Activated CD4-positive, alpha-beta T cell treated with anti-CD3 and anti-CD28 coated beads, Interleukin-2, amount 50 U/mL, for 48 hours (primary cell): ENCODE measurements at places on chromosomes 11 and 22.

- no peak for DNase-seq
These were observed 54.8 kb downstream of the PTPRJ start for GRCh38 chr11:48034926-48035871.

GRCh38 chr11:68498321-68498720 is 37.8 kb downstream of the PPP6R3 start:
- no peak for DNase-seq

- DNase-seq, result no peak
These were observed 21.0 kb downstream of the DCUN1D5 start for GRCh38 chr11:103071008-103071407.

GRCh38 chr11:36719358-36720107 is 121.5 kb upstream of the RAG2 start:
- no peak for DNase-seq

DNA sequence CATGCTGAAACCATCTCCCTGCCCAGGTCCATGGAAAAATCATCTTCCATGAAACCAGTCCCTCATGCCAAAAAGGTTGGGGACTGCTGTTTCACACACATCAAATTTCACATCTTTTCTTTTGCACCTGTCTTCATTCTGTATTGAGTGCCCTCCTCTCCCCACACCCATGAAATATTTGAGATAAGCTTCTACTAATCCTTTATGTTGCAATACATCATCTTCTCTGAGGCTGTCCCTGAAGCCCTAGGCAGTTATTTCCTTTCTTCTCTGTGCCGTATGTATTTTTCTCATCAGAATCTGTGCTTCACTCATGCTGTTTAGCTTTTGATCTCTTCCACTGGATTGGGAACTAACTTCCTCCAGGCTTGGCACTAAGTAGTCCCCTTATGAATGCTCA is 40.0 kb upstream of the RRM1 start:
- no peak for DNase-seq

DNA sequence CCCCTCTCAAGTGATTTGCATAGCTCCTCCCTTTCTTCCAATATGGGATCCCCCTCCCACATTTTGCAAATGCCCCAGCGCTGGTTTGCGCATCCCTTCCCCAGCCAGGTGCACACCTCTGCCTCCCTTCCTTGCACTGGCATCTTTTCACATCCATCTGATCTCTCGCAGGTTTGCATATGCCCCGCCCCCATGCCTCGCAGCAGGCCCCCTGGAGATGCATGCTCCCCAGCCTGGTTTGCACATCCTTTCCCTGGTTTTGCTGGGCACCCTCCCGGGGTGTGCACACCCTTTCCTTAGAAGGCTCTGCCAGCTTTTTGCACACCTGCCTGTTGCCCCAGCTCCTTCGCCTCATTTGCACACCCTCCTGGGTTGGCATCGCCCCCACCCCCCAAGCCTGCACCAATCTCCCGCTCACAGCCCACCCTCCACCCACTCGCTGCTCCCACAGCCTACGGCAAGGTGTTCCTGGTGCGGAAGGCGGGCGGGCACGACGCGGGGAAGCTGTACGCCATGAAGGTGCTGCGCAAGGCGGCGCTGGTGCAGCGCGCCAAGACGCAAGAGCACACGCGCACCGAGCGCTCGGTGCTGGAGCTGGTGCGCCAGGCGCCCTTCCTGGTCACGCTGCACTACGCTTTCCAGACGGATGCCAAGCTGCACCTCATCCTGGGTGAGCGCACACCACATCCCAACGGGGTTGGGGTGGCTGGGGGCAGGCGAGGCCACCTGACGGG is 917 bp downstream of the RPS6KA4 start:
- peak; percentile 47 for DNase-seq

DNA sequence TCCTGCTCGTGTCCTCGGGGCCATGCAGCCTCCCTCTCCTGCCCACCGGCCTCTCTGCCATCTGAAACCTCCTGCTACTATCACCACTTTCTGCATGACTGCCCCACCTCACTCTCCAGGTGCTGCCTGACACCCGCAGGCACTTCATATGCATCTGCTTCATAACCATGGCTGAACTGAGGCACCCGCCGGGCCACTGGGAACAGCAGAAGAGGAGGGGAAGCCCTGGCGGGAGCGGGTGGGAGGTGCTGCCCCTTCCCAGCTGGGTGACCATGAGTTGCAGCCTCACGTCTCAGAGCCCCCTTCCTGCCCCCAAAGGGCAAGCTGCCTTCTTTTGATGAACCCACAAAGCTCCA is 21.7 kb upstream of the PICK1 start:
- DNase-seq, result no peak

DNA sequence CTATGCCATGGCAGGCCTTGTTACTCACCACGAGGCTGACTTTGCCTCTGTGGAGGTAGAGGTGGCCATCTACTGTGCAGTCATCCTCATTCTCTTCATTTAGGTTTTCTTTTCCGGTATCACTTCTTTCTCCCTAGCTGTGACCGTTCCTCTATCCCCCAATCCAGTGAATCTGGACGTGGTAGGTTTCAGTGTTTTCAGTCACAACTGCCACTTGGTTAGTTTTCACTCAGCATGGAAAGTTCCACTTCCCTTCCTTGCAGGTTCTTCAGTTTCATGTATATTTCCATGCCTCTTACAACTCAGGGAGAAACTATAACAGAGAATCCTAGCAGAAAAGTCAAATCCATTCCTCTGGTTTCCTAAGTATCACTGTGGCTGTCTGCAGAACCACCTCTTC is 1.9 kb downstream of the HPS4 start:
- peak; percentile 21 for DNase-seq

DNA sequence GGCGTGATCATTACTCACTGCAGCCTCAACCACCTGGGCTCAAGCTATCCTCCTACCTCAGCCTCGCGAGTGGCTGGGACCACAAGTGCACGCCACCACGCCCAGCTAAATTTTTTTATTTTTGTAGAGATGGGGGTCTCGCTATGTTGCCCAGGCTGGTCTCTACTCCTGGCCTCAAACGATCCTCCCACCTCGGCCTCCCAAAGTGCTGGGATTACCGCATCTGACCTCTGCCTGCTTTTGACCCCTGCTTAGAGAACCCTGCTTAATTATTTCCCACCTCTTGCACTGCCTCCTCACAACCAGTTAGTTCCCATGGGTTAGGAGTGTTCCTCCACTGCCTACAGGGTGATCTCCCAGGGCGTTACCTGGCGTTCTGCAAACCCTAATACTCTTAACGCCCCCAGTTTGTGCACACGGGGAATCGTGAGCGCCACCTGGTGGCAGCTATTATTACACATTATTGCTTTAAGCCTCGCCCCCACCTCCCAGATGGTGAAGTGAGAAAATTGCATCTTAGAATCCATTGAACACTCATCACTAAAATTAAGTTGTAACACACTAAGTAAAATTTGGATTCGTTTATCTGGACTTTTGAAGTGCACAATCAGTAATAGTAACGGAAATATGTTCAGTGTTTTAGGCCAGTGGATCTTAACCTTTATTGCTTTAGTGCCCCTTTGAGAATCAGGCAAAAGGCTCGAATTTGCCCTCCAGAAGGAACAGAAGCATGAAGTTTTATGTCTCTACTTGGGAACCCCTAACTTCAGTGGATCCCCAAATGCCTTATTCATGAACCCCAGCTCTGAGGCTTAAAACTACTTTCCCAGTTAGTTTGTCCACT is 61.4 kb upstream of the ASPHD2 start:
- DNase-seq, result peak; percentile 62

- DNase-seq, result no peak
These were observed 23.9 kb upstream of the MICAL2 start for GRCh38 chr11:12086271-12087074.

DNA sequence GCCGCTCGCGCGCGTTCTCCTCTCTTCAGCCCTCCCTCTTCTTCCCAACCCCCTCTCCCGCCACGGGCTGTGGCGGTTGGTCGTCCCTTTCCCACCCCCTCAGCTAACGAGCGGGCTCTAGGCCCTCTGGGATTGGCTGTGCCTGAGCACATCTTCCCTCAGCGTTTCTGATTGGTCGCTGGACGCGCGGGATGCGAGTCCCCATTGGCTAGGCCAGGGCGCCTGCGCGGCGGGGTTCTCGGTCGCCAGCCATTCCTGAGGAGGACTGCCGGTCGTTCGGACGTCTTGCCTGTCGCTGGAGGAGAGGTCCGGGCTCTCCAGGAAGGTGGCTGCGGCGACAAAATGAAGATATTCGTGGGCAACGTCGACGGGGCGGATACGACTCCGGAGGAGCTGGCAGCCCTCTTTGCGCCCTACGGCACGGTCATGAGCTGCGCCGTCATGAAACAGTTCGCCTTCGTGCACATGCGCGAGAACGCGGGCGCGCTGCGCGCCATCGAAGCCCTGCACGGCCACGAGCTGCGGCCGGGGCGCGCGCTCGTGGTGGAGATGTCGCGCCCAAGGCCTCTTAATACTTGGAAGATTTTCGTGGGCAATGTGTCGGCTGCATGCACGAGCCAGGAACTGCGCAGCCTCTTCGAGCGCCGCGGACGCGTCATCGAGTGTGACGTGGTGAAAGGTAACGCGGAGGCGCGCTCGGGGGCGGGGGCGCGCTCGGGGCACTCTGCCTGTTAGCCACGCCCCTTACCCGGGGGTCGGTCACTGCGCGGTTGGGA is at the start of gene RBM14:
TSS of gene RBM14 (plus strand) at position 252 of the 776 bp plus-strand sequence. CDS start at position 343, 91 bp downstream.
- DNase-seq, result peak; percentile 98

DNA sequence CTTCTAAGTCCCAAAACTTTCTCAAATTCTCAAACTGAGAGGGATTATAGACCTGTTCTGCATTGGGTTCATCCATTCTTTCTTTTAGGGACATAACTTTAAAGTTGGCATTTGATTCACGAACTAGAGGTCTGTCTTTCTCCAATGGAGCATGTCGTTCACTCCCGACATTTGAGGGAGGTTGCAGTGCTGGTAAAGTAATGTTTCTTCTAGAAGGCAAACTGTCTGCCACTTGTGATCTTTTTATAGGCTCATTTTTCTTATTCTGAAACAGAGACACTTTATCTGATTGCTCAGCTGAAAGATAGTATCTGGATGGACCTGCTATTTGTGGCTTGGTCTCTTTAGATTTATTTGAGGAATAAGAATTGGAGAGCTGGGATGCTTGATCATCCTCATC is 40.4 kb upstream of the CCDC89 start:
- DNase-seq, result no peak

GRCh38 chr11:106127604-106128003 is 50.1 kb downstream of the AASDHPPT start:
- DNase-seq, result no peak

- no peak for DNase-seq
These were observed 16.3 kb upstream of the TMEM191C start for GRCh38 chr22:21450858-21451353.

DNA sequence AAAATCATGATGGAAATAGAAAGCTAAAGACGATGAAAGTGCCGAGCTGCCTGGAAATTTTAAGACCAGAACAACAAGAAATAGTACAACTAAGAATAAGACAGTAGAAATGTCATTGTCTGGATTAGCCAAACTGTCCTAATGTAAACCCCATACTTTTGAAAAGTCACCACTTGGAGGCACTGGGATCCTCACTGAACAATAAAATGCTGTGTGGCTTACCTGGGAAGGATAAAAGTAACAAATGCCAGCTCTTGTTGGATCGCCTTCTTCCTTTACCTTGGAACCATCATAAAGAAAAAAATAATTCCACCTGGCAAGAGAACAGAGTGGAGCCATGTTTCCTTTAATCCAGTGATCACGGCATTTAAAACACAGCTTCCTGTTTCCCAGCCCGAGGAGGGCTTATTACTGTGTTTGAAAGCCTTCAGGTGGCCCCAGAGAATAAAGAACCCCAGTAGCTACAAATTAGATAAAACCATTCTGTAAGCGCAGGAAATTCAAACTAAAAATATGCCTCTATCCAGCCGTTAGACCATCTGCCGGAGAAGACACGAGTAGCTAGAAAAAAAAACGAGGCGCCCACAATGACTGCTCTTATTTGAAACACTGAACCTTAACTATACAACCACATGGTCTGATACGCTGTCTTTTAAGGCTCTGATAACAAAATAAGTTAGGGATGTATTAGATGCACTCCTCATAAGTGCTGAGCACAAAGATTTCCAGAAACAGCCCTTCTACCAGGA is 4.4 kb downstream of the HPS4 start:
- no peak for DNase-seq

- DNase-seq, result no peak
These were observed 1.1 kb downstream of the FAT3 start for GRCh38 chr11:92225568-92226330.

- no peak for DNase-seq
These were observed 5.8 kb downstream of the TP53I11 start for GRCh38 chr11:44944853-44945235.

DNA sequence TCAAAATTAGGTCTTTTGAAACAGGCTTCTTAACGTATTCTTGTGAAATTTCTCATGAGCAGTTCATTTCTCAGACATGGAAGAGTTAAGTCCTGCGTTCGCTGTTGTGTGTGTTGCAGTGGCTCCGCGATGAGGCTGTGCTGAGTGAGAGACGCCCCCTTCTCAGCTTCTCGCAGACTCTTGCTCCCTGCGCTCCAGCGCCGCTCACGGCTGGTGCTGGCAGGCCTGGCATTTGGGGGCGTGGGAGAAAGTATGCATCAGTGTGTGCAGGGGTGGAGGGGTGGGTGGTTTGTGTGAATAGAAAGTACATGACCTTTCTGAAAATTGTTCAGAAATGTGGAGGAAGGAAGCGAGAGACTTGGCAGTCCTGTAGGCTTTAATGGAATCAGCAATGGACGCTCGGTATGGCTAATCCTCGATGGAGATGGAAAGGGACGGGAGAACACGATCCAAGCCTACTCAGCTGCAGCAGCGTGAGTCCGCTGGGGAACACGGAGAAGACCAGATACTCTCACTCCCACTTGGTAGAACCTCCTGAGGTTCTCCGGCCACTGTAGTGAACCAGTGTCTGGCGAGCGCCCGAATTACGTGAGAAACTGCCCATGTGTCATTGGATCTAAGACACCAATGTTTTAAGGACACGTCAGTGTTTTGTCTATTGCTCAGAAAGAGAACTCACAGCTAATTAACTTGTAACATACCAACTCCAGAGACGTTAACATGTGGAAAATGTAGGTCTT is 5.9 kb downstream of the TAB1 start:
- peak; percentile 21 for DNase-seq

DNA sequence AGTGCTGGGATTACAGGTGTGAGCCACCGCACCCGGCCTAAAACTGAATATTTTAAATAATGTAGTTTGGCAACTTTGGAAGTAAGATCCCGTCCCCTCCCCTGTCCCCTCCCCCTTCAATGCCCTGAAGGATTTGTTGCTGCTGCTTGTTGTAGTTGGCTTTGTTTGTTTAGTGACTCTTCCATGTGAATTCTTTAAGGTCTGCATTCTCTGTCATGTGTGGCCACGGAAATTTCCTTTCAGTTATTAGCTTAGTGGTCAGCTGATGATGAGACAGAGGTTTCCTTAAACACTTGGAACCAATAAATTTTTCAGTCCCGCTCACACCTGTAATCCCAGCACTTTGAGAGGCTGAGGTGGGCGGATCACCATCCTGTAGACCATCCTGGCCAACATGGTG is 109.9 kb downstream of the MPPED1 start:
- no peak for DNase-seq

GRCh38 chr22:47919001-47919441 is 1156.6 kb downstream of the TBC1D22A start:
- no peak for DNase-seq
